Fibroblast of skin of back (primary cell): ENCODE measurements at places on chromosomes 6 and 20.

- DNase-seq = no peak
These were observed 46.8 kb upstream of the UNC93A start for GRCh38 chr6:167244064-167244960.

GRCh38 chr6:87919416-87919815 is 128.2 kb upstream of the SPACA1 start:
- DNase-seq = no peak

- no peak for DNase-seq
These were observed 19.4 kb upstream of the CCM2L start for GRCh38 chr20:31990641-31991338.

- peak; percentile 84 for DNase-seq
These were observed 118.7 kb upstream of the RIPOR2 start for GRCh38 chr6:25054469-25054868.

DNA sequence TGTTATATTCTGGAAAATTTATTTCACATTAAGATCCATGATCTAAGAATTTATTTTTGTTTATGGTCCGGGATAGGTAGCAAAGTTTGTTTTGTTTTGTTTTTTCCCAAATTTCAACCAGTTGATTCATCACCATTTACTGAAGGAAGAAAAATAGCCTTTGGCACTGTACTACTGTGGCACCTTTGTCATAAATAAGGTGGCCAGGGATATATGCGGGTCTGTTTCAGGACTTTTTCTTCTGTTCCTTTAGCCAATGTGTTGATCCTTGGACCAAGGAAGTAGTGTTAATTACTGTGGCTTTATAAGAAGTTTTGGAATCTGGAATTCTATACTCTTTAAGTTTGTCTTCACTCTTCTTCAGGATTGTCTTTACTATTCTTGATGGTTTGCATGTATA is 171.7 kb downstream of the FAXC start:
- no peak for DNase-seq

DNA sequence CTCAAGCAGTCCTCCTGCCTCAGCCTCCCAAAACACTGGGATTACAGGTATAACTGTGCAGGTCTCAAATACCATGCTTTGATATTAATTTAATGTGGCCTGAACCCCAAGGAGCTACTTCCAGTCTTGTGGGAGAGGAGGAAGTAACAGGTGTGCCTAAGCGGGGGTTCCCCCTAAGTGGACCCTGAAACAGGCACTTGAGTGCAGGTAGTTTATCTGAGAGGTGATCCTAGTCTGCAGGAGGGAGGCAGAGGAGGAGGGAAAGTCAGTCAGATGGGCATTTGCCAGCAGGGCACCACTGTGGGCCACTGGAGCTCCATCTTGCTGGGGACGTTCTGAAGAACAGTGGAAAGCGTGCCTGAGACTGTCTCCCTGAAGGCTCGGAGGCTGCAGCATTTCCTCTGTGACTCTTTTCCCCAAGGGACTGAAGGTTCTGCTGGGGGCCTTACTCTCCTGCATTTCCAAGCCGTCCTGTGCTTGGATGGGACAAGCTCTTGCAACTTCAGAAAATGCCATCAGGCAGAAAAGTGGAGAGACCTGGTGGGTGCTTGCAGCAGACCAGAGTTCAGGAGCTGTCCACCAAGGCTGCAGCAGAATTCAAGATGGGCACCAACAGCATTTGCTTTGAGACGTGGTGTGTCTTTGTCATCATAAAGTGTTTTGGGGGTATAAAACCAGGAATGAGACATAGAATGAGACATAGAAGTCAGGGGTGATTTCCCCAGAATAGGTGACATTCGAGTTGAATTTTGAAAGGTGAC is 4.6 kb upstream of the DLGAP4 start:
- no peak for DNase-seq

GRCh38 chr6:41638935-41639808 is 904 bp downstream of the MDFI start:
- no peak for DNase-seq

- peak; percentile 61 for DNase-seq
These were observed 104.9 kb downstream of the OGFRL1 start for GRCh38 chr6:71393471-71393870.
